ENCODE measurements at places on chromosomes 3 and 15. TPM values are rescaled to one million over a fixed set of nuclear protein-coding genes. Genes with fewer than 3 reads are reported as not detected.

Gene GOLGA8B
- total RNA-seq: 38.8 TPM

DNA sequence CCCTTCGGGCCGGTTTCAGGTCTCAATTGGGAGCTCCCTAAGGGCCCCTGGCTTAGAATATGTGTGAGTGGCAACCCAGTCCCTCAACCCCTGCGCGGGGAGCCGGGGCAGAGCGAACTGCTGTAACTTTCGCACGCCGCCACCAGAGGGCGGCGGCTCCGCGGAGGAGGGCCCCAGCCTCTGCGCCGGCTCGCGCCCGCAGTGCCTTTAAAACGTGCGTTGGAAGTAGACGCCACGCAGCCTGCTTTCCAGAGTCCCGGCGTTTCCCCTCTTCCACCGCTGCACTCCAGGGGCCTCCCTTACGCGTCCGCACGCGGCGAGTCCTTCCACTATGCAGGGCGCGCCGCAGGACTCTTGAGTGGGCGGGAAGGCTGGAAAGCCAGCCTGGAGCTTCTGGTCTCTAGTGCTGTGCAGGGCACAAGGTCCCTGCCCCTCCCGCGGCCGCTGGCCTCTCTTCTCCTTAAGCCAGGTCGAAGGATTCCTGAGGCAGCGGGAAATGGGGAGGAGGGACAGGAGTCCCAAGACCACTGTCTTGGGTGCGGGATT, 23.7 kb upstream of the RNU6-1 start:
- H3K4me1 ChIP-seq: peaks cover 34% of the 10 kb centered on the region

Gene CPEB1
- total RNA-seq: 0.07 TPM

Gene OXNAD1
- total RNA-seq: 25.2 TPM

GRCh38 chr3:137105277-137105977, 147.6 kb downstream of the IL20RB start:
- no peak overlapping the region for H3K27ac ChIP-seq
- H3K36me3 ChIP-seq: no peaks in the 10 kb centered on the region
- peak; percentile 41 for DNase-seq
- H3K4me1 ChIP-seq: no peaks in the 10 kb centered on the region
- H3K27me3 ChIP-seq: no peaks in the 10 kb centered on the region

GRCh38 chr15:78241017-78241416, 6.7 kb upstream of the ACSBG1 start:
- H3K27me3 ChIP-seq: peaks cover 11% of the 10 kb centered on the region
- peak; percentile 49 for DNase-seq
- no peak overlapping the region for H3K27ac ChIP-seq
- H3K4me3 ChIP-seq: no peak overlapping the region
- no peaks in the 10 kb centered on the region for H3K36me3 ChIP-seq

GRCh38 chr3:138461246-138461645, 26.8 kb downstream of the ESYT3 start:
- H3K36me3 ChIP-seq: no peaks in the 10 kb centered on the region
- no peaks in the 10 kb centered on the region for H3K4me1 ChIP-seq
- H3K27me3 ChIP-seq: no peaks in the 10 kb centered on the region
- H3K27ac ChIP-seq: no peak overlapping the region
- no peak overlapping the region for H3K4me3 ChIP-seq

GRCh38 chr3:183370391-183370790, 58.0 kb downstream of the MCF2L2 start:
- no peaks in the 10 kb centered on the region for H3K36me3 ChIP-seq
- no peak overlapping the region for H3K4me3 ChIP-seq
- no peaks in the 10 kb centered on the region for H3K4me1 ChIP-seq
- no peak overlapping the region for H3K27ac ChIP-seq

Gene SH2D7
- total RNA-seq: not detected

Gene NRROS
- not detected for total RNA-seq

DNA sequence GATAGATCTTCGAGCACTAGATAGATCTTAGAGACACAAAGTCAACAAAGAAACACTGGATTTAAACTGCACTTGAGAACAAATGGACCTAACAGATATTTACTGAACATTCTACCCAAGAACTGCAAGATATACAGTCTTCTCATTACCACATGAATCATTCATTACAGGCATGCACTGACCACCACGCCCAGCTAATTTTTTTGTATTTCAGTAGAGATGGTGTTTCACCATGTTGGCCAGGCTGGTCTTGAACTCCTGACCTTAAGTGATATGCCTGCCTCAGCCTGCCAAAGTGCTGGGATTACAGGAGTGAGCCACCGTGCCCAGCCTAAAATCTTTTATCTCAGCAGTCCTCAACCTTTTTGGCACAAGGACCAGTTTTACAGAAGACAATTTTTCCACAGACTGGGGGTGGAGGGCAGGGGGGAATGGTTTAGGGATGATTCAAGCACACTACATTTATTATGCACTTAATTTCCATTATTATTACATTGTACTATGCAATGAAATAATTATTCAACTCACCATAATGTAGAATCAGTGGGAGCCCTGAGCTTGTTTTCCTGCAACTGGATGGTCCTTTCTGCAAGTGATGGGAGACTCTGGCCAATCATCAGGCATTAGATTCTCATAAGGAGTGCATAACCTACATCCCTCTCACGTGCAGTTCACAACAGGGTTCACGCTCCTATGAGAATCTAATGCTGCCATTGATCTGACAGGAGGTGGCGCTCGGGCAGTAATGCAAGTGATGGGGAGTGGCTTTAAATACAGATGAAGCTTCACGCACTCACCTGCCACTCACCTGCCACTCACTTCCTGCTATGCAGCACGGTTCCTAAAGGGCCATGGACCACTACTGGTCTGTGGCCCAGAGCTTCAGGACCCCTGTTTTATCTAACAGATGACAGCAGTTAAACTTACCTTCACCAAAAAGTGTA, 21.7 kb downstream of the CSNK1G1 start:
- no peak overlapping the region for H3K4me3 ChIP-seq
- DNase-seq: no peak
- no peaks in the 10 kb centered on the region for H3K27me3 ChIP-seq
- no peaks in the 10 kb centered on the region for H3K4me1 ChIP-seq

DNA sequence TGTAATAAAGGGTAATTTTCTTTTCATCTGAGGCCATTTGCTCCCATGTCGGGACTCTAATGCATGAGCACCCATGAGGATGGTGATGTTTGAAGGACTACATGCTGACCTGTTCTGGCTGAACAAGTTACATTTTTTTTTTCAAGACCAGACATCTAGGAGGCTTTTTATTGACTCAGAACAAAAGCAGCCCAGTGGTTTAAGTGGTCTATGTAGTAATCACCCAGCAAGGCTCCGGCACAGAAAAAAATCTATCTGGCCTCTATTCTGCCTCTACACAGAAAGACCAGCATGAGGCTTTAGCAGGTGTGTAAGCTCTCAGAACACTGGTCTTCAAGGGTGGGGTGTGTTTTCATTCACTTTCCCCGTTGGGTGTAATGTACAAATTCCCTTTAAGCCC, 95.1 kb upstream of the ZBED2 start:
- H3K4me1 ChIP-seq: peaks cover 21% of the 10 kb centered on the region
- H3K27ac ChIP-seq: no peak overlapping the region
- DNase-seq: no peak

GRCh38 chr3:184604039-184604601, 42.5 kb downstream of the EPHB3 start:
- peaks cover 8% of the 10 kb centered on the region for H3K4me1 ChIP-seq
- DNase-seq: no peak
- H3K27me3 ChIP-seq: peaks cover 68% of the 10 kb centered on the region
- no peak overlapping the region for H3K27ac ChIP-seq

Data from HepG2 (cell line).